ENCODE measurements at places on chromosomes 5 and 9.

- peak; percentile 40 for DNase-seq
Observed at GRCh38 chr5:61332358-61332749, 296 bp downstream of the ZSWIM6 start.

DNA sequence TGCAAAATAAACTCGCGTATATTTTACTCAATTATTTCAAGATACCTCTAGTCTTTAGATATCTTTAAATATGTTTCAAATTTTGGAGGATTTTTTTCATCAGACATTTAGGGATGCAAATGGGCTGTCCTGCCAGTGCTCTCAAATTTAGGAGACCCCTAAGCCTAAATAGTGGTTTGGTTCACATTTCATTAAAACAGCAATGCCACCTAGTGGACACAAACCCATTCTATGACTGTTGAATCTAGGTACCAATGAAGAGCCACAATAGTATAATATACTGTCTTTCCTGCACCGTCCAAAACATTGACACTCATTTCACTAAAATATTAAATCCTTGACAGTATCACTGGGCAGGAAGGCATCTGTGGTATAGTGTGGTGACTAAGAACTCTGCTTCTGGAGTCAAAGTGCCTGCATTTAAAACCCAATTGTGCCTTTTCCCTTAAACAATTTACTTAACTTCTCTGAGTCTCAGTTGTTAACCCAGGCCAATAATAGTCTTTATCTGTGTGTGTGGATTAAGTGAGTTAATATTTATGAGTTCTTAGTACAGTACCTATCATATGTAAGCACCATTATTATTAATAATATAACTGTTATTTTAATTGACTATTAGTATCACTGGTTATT is 148.0 kb downstream of the RORB start:
- DNase-seq = no peak

- no peak for DNase-seq
Observed at GRCh38 chr9:31027678-31028077, 1356.8 kb upstream of the ACO1 start.

GRCh38 chr9:69811351-69811868 is 9.2 kb upstream of the CFAP95 start:
- no peak for DNase-seq

GRCh38 chr9:116928289-116928688 is 241.2 kb downstream of the TRIM32 start:
- DNase-seq = no peak

- no peak for DNase-seq
Observed at GRCh38 chr9:98182069-98182820, 10.2 kb downstream of the CORO2A start.

GRCh38 chr9:7212101-7212500 is 454.3 kb downstream of the KDM4C start:
- no peak for DNase-seq

DNA sequence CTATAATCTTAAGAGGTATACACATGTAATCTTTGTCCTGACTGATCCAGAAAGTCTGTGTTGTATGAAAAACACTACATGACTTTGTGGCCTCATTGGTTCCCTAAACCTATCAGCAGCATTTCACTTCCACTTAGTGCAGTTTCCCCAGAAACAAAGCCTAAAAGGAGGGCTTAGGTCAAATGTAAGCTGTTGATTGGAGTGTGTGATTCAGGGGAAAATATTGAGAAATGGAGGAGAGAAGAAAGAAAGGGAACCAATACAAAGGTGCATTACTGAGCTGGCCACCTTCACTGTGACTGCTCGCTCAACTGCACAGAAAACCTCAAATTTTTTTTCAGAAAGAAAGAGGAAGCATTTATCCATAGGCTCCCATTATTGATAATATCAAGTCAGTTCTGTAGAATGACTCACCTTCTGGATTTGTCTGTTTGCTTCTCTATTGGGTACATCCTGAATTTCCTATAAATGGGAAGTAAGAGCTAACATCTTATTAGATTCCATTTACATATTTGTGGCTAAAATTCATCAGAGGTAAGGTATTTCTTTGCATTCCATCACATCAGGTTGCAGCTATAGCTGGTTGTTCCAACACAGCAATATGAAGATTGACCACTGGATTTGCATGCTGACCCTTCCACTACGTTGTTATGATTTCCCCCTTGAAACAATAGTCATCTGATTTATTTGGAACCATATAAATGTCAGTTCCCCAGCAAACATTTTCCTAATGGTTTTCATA is 10.3 kb upstream of the FST start:
- DNase-seq = no peak

DNA sequence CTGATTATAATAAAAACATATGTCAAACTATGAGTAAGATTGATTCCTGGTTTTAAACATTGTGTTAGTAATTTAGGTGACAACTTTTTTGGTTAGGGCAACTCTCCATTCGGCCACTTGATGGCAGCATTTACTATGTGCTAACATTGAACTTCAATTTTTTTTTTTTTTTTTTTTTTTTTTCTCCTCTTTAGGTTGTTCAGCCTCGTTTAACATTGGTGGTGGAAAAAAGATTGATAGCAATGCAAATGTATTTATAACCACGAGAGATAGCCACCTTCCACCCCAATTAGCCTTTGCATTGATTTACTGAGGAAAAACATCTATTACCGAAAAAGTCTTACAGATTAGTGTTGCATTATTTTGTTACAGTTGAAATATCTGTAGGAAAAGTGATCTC is 159.1 kb downstream of the CSNK1G3 start:
- peak; percentile 32 for DNase-seq

DNA sequence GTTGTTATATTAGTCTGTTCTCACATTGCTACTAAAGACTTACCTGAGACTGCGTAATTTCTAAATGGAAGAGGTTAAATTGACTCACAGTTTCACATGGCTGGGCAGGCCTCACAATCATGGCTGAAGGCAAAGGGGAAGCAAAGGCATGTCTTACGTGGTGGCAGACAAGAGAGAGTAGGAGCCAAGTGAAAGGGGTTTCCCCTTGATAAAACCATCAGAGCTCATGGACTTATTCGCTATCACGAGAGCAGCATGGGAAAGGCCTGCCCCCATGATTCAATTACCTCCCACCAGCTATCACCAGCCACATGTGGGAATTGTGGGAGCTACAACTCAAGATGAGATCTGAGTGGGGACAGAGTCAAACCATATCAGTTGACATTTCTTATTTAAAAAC is 374.5 kb upstream of the RORB start:
- no peak for DNase-seq

DNA sequence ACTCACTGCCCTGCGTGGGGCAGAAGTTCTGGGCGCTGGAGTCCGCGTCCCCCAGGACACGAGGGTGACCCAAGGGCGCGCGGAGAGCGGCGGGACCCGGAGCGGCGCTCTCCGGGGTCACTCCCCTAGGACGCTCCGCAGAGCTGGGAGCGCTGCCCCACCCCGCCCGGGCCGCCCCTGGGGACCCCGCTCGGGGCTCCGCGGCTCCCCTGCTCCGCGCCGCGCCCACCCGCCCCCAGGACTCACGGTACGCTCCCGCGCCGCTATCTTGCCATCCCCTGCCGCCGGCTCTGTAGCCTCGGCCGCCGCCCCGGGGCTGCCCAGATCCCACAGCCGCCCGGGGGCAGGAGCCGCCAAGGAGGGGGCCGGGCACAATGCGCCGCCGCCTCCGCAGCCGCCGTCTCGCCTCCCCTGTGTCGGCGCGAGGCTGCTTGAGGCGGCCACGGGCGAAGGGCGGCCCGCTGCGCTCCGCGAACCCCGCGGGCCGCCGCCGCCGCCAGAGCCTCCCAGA is 303 bp downstream of the LIFR start:
- peak; percentile 3 for DNase-seq

- DNase-seq = no peak
Observed at GRCh38 chr5:69335341-69335935, 2.8 kb upstream of the CCDC125 start.

GRCh38 chr5:61951295-61951694 is 354.7 kb upstream of the KIF2A start:
- no peak for DNase-seq

DNA sequence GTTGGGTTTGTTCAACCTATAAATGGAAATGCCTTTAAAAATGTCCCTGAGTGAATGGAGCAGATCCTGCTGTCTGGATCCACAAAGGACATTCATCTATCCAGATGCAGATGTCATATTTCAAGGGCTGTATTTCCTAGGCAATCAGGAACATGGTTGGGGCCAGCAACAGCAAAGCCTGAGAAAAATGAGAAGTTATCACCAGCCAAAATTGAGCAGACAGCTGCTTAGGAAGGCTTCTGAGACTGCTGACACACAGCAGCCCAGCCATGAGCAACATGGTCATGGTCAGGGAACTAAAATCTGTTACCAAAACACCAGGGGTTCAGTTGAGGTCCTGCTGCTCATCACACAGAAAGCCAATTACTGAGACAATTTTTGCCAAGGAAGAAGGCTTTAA is 9.2 kb upstream of the IL7R start:
- DNase-seq = no peak

- no peak for DNase-seq
Observed at GRCh38 chr9:120927269-120928014, 846 bp upstream of the TRAF1 start.

GRCh38 chr5:73668017-73668416 is 42.0 kb downstream of the ARHGEF28 start:
- no peak for DNase-seq

DNA sequence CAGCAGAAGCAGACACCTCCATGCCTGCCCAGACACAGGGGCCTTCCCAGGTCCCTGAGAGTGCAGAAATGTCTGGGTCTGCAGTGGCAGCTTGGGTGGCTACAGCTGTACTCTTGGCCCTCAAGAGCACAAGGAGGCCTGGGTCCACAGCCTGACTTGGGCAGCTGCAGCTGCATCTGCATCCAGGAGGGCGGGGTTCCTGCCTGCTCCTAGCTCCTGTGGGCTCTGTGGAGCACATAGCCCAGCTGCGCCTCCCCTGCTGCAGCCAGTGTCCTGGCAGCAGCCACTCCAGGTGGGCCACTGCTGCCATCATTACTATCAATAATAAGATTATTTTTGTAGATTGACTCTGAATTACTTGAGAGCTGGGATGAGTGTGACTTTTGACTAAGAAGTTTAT is 162.0 kb upstream of the PTCH1 start:
- DNase-seq = no peak

GRCh38 chr5:147699496-147700088 is 82.9 kb downstream of the JAKMIP2 start:
- no peak for DNase-seq

DNA sequence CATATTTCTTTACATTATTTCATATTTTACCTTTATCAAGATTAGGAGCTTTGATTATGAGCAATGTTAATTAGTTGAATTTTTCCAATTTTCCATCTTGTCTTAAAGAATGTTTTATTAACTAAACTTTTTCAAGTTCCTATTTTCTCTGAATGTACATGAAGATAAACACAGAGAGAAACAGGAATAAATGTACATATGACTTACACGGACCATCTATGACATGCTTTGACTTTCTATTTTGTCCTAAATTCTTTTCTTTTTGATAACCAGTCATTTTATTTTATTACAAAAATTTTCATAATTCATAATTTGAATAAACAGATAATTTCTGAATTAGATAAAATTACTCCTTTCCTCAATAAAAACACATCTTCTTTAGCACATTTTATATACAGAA is 1038.8 kb upstream of the ARRDC3 start:
- DNase-seq = no peak

DNA sequence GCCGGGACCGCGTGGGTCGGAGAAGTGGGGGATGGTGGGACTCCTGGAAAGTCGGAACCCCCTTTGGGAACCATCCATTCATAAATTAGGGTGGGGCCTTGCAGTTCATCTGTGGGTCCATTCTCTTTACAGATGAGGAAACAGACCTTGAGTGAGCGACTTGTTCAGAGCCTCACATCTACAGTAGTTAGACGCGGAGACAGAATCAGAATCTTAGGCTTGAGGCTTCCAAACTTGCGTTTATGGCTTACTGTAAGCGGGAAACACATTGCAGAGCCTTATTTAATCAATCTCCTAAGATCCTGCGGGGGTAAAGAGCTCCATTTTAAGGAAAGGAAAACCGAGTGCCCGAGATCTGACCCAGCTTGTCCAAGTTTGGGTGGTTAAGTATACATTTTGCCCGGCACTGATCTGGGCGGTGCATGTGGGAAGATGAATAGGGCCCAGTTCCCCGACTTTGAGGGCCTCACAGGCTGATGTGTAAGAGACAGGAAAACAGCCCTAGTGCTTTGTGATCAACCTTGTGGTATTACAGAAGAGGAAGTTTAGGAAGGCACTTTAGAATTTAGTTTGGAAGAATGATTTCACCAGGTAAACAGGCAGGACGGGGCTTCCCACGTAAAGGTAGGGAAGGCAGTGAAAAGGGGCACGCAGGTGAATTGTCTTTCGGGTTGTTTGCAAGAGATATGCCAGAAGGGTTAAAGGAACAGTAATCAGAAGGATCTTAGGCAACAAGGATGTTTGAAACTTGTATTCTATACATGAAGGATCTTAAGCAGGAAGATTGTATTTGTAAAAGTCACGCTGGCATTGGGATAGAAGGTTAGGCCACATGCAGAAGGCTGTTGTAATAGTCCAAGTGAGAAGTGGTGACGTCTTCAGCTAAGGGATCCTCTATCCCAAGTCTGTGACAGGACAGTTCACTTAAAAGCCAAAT is 744 bp downstream of the TARS1 start:
- DNase-seq = peak; percentile 15

DNA sequence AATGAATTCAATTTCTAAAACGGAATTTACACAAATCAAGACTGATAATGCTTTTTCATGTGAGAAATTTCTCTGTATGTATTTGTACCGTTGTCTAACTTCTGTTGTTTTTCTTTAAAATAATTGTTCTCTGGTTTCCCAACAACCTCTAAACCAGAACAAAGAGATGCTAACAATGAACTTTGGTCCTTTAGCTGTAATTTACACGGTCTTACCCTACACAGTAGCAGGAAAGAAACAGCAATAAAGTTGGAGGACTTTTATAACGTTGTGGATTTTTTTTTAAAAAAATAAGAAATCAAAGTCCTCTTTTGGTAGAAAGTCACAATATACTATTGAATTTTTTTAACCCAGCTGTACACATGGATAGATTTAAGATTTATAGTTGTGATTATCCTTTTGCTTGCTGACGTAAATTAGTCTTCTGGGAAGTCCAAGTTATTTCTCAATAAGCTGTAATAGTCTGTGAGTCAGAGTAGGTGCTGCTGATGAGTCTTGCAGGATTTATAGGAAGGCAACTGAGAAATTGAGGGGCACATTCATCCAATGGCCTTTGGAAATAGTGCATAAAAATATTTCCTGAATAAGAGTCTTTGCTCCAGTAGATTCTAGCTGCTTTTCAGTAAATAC is 76.8 kb upstream of the PCSK1 start:
- no peak for DNase-seq

- no peak for DNase-seq
Observed at GRCh38 chr9:127263237-127263636, 1.3 kb upstream of the GARNL3 start.
